Thymus (tissue), 14 donors: ENCODE measurements at places on chromosomes 5 and 9.

DNA sequence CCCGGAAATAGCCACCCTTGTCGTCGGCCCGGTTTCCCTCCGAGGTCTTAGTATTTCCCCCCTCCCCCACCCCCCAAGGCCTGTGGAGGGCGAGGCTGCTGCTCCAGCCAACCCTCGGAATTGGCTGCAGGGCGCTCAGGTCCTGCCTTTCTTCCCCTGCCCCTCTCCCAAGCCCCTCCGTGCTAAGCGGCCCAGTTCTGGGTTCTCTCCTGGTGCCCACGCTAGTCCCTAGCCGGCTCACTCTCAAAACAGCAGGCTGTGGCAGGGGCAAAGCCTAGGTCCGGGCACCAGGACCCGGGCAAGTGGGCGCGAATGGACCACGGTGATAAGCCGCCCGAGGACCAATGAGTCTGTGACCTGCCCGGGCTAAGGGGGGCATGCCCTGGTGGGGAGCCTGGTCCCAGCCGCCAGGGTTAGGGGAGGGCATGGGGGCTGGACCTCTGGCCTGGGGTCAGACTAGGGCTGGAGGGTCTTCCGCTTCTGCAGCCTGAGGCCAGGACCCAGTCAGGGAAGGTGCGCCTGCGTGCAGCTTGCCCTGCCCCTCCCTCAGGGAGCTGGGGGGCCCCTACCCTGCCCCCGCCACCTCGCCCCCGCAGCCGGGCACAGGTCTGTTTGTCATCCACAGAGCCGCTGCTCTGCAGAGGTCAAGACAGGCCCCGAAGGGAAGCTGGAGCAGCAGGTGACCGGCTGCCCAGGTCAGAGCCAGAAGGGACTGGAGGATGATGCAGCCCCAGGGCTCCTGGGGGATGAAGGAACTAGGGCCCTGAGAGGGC lies 5.0 kb upstream of the IRX4 start:
- no peak for DNase-seq

GRCh38 chr5:37575541-37576489 lies 196.7 kb downstream of the WDR70 start:
- no peak for DNase-seq

- DNase-seq, result no peak
These were observed 4.0 kb upstream of the VCAN start for GRCh38 chr5:83467371-83468035.

- DNase-seq, result no peak
These were observed 9.0 kb downstream of the GPSM1 start for GRCh38 chr9:136336156-136336870.

DNA sequence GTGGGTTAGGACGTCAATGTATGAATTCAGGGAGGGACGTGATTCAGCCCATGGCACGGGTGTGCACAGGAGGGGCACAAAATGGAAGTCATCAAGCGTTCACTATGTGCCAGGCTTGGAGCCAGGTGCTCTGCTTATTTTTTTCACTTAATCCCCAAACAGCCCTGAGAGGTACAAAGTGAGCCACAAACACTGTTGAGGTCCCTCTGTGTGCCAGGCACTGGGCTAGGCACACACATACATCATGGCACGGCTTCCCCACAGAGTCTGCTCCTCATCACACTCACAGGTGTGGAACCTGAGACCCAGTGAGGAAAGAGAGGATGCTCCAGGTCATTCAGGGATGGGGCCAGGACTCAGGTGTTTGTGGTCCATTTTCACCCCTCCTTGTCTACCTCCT lies 68.1 kb downstream of the GALNT12 start:
- DNase-seq, result no peak
